ENCODE measurements at places on chromosomes 4 and X. TPM values are rescaled to one million over a fixed set of nuclear protein-coding genes. Genes with fewer than 3 reads are reported as not detected.

The YY2 gene
- 2.0 TPM for total RNA-seq

The PSAPL1 gene
- not detected for total RNA-seq

The MAGEA2B gene
- total RNA-seq = 1.2 TPM

The TCEAL2 gene
- 1.8 TPM for total RNA-seq

The MXRA5 gene
- 60.6 TPM for total RNA-seq

The BMP3 gene
- not detected for total RNA-seq

The PNCK gene
- 0.65 TPM for total RNA-seq

The UGT2B15 gene
- not detected for total RNA-seq

The TMEM156 gene
- total RNA-seq = 0.59 TPM

The GLRB gene
- total RNA-seq = 6.8 TPM

The KCND1 gene
- 5.6 TPM for total RNA-seq

The LIMCH1 gene
- total RNA-seq = 3.2 TPM

The SMPX gene
- total RNA-seq = not detected

The FAAH2 gene
- total RNA-seq = 0.20 TPM

The PABPC1L2A gene
- total RNA-seq = 0.38 TPM

The AKAP4 gene
- not detected for total RNA-seq

The PNMA6A gene
- total RNA-seq = 1.9 TPM

The UNC5C gene
- total RNA-seq = 5.7 TPM

The DRP2 gene
- 4.2 TPM for total RNA-seq

The TREX2 gene
- total RNA-seq = 0.36 TPM

The HMGB2 gene
- total RNA-seq = 18.3 TPM

The RGN gene
- not detected for total RNA-seq

The MAGEC2 gene
- total RNA-seq = not detected

The MAGED4 gene
- total RNA-seq = 96.3 TPM

The SLC7A11 gene
- 33.1 TPM for total RNA-seq

The FAM184B gene
- total RNA-seq = 0.54 TPM

The PCDH7 gene
- 40.8 TPM for total RNA-seq

The GNRHR gene
- total RNA-seq = not detected

The GC gene
- total RNA-seq = not detected

The MBNL3 gene
- 4.1 TPM for total RNA-seq

All from astrocyte (in vitro differentiated cells and primary cell).